Fibroblast of skin of right biceps (primary cell): ENCODE measurements at places on chromosomes 7 and 10.

DNA sequence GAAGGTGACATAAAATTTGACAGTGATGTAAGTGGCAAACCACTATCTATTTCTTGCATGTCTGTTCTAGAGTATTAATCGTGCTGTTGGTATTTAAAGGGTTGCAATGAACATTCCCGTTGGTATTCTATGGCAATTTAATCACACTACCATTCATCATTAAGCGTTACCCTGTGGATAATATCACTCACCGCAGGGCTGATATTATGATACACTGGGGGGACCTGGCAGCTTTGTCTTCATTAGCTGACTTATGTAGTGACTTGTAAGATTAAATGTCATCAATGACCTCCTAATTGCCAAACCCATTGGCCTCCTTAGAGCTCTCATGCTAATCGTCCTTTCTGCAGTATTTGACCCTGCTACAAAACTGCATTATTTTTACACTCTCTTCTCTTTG is 624.5 kb upstream of the VSTM2A start:
- no peak for DNase-seq

GRCh38 chr7:150835019-150835418 is 17.3 kb upstream of the AOC1 start:
- DNase-seq, result no peak

GRCh38 chr7:117810642-117811512 is 62.4 kb downstream of the CTTNBP2 start:
- DNase-seq, result peak; percentile 67

DNA sequence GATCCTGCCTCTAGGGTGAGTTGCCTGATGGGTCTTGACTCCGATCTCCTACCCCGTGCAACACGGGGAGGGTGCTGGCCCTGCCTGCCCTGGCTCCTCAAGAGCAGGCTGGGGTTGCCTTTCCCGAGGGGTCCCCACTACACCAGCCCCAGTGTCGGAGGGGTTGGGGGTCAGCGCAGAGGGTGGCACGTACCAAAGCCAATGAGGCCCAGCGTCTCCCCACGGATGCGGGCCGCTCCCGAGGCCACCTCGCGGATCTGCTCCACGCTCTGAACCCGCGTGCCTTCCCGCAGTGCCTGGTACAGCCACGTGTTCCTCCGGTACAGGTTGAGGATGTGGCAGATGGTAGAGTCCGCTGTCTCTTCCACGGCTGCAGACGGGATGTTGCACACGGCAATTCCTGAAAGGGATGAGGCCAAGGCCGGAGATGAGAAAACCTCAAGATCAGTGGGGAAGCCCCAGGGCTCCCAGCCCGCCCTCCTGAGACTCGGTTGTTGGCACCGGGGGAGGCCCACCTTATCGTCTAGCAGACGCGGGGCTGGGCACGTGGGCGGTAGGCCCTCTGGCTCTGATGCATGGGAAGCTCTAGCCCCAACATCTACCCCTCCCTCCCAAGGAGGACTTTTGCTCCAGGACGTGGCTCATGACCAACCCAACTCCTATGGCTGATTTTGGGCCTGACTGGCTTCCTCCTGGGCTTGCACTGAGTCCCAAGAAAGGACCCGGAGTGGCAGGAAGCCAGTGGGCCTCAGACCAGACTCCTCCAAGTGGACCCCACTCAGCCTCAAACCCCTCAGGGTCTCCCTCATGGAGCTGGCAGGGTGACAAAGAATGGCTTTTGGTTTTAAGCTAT is 56.1 kb downstream of the ZRANB1 start:
- DNase-seq, result no peak

- DNase-seq, result no peak
Observed at GRCh38 chr7:90173127-90173844, 19.0 kb downstream of the STEAP1 start.

GRCh38 chr7:128100949-128101713 is 69.9 kb upstream of the LRRC4 start:
- no peak for DNase-seq

DNA sequence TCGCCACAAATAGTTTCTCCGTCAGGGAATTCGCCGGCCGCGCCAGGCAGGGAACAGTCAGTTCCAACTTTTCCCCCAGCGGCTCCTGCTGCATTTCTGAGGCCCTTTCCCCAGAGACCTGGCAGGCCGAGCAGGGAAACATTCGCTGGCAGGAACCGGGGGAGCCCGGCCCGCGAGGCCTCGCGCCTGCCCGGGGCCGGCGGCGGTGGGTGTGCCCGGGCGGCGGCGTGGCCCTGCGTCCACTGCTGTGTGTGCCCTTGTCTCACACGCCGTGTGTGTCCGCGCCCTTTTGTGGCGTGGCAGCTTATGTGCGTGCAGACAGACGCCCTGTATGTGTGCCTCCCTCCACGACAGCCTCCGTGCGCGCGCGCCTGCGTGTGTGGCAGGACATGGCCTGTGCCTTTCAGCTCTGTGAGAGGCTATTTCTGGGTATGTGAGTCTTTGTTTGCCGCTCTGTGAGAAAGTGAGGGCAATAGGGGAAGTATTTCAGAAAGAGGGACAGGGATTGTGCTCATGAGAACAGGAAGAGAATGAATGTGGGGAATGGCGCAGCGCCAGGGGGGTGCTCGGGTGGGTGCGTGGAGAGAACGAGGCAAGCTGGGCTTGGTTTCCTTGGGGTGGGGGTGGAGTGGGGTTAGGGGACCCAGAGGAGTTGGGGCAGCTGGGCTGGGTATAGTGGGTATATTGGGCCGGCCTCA is 689 bp upstream of the SMARCD3 start:
- peak; percentile 66 for DNase-seq

DNA sequence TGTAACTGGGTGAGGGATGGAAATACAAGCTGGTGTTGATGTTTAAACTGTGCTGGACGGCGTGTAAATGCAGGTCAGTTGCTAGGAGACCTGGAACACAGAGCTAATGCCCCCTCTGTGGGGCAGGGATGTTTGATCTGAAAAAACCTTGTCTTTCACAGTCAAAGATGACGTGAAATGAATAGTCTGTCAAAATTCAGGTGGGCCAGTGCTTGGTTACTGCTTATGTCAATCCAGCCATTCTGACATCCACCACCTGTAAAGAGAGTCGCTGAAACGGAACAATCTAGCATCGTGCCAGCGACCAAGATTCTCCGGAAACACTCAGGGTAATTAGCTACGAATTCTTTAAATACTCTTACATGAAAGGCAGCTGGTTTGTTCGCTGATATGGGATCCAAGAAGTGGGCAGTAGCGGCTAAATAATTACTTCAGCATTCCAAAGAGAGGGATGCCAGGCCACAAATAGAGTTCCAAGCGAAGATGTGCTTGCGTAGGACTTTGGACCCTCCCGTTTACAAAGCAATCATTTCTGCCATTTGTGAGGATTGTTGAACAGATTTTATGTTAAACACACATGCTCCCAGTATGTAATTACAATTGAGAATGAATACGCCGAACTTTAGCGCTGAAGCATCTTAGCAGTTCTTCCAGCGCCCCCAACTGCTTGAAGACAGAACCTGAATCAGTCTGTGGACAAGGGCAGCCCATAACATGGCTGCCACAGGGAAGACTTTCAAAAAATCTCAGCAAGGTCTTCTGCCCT is 7.3 kb upstream of the ASB4 start:
- DNase-seq, result peak; percentile 52

- peak; percentile 85 for DNase-seq
Observed at GRCh38 chr7:1669954-1670893, at the start of gene ELFN1. TSS of gene ELFN1 (plus strand) at chr7:1670277. CDS start at chr7:1744597, 74,320 bp downstream.

GRCh38 chr10:6128591-6129251 is 39.9 kb downstream of the RBM17 start:
- DNase-seq, result peak; percentile 66

DNA sequence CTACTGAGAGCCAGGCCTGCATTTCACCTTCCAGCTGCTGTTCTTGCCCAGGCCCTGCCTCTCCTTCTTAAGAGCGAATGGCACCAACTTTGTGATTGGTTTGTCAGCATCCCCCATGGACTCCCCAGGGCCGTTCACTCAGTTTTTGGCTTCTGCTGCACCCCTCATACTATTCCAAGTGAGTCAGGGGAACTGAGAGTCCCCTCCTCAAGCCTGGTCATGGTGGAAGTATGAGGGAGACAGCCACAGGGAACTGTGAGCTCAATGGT is 62.4 kb upstream of the ANTXRL start:
- DNase-seq, result no peak

DNA sequence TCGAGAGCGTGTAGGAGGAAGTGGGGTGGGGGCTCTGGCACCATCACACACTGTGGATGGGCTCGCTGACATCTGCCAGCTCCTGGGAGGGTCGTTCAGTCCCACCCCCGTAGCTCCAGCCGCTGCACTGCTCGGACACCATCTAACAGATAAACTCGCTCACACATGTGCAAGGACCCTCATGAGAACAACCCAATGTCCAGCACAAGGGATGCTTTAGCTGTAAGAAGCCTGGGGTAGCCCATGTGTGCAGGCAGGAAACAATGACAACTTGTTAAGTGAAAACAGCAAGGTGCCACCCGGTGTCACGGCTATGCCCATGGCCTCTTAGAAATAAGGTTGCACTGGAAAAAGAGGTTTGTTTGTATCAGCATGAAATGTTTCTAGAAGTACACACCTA is 14.1 kb downstream of the OGDHL start:
- DNase-seq, result no peak

DNA sequence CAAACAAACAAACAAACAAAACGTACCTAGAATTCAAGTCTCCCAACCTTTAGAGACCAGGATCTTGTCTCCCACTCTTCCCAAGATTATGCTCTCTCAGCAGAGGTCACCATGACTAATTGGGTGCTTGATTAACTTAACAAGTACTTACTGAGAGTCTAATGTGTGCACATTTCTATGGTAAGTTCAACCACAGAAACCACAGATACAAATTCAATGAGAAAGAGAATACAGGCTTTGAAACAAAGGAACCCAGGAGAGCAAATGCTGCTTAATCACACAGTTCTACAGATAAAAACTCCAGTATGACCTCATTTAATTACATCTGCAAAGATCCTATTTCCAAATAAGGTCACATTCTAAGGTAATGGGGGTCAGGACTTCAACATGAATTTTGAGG is 142.8 kb downstream of the DNAJC1 start:
- DNase-seq, result peak; percentile 21

DNA sequence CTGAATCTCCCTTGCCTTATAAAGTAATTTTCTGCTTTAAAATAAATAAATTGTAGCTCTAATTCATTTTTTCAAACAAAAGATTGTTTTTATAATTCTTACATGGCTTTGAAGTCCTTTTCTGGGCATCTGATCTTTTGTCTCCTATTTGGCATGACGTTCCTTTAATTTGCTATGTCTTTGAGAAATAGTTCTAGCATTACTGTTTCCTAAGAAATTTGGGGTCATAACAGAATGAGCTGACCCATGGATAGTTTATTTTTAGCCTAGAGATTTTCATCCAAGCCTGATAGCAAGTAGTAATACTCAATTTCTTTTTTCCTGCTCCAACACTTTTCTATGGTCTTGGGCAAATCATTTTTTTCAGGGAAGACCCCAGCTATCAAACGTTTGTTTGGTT is 31.4 kb downstream of the CCDC71L start:
- peak; percentile 45 for DNase-seq

- DNase-seq, result no peak
Observed at GRCh38 chr7:122040147-122040546, 103.9 kb downstream of the AASS start.

GRCh38 chr10:55746002-55746401 is 615.1 kb downstream of the ZWINT start:
- DNase-seq, result no peak

GRCh38 chr10:104515678-104516199 is 125.4 kb upstream of the SORCS3 start:
- no peak for DNase-seq

DNA sequence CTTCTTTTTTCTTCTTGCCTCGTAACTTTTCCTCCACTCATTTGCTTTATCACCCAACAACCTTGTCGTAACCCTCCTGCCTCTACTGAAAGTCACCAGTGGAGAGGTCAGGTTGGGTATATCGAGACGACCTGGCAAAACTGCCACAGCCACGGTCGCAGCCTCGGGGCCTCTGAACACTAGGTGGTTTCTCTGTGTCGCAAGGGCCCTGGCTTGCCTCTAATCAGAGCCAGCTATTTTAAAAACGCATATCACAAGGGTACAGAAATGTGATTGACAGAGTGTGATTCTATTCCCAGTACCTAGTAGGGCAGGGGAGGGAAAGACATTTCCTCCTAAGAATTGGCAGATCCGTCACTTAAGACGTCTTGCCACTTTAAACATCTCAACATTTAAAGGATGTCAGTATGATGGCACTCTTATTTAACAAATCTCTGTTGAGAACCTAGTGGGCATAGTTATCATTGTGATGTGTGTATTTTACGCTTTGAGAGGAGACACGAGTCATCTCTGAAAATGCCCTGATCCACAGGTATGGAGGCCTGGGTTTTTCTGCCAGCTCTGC is 197.5 kb downstream of the ARHGAP21 start:
- DNase-seq, result no peak

- DNase-seq, result no peak
Observed at GRCh38 chr7:33535989-33536388, 369.4 kb upstream of the BMPER start.

DNA sequence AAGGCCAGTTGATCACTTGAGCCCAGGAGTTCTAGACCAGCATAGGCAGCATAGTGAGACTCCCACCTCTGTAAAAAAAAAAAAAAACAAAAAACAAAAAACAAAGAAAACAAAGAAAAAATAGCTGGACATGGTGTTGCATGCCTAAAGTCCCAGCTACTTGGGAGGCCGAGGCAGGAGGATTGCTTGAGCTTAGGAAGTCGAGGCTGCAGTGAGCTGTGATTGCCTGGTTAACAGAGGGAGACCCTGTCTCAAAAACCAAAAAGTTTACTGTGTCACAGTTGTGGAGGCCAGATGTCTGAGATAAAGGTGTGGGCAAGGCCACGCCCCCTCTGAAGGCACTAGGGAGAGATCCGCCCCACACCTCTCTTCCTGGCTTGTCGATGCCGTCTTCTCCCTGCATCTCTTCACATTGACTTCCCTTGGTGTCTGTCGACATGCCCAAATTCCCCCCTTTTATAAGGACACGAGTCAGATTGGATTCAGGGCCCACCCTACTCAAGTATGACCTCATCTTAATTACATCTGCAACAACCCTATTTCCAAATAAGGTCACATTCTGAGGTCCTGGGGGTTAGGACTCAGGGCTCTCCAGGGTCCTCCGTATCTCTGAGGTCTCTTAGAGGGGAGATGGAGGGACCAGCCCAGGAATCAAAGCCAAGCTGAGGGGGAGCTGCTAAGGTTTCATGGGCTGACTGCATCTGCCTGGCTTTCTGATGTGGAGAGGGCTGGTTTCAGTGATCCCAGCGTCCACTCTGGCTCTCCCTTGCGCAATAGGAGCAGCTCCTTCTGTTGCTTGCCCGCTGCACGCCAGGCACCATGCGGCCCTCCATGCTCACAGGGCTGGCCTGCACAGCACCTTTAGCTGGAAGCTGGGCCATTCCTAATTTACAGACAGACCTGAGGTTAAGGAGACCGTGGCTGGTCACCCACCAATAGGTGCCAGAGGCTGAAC is 23.1 kb downstream of the AGAP3 start:
- DNase-seq, result peak; percentile 46

- no peak for DNase-seq
Observed at GRCh38 chr10:98457721-98458120, 11.0 kb upstream of the HPS1 start.

DNA sequence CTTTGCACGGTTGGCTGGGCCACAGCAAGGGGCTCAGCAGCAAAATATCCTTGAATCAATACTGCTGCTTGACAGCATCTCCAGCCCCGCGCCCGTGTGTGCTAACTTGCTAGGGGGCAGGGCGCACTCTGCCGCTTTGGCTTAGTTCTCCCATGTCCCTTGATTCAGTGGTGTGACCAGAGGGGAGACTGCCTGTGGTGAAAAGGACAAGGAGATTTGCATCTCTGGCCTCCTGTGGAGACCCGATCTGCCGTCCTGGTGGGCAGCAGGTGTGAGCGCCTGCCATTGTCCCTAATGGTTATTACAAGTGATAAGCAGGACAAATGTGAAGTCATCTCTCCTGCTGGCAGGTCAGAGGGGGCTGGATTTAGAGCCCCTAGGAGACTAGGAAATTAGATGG is 500.2 kb upstream of the GALNT17 start:
- DNase-seq, result no peak

GRCh38 chr7:78296046-78296597 is 497.5 kb downstream of the PHTF2 start:
- DNase-seq, result peak; percentile 68
